ENCODE measurements at places on chromosomes 12 and 14. TPM values are rescaled to one million over a fixed set of nuclear protein-coding genes. Genes with fewer than 3 reads are reported as not detected.

The RGS6 gene
- total RNA-seq = 0.16 TPM

The MIPOL1 gene
- total RNA-seq = not detected

The TSPAN8 gene
- not detected for total RNA-seq

The C1RL gene
- 21.5 TPM for total RNA-seq

The CEBPE gene
- 0.92 TPM for total RNA-seq

The SYNE3 gene
- 91.5 TPM for total RNA-seq

The ITGA7 gene
- 4.2 TPM for total RNA-seq

The IGF1 gene
- total RNA-seq = 0.52 TPM

The KRT2 gene
- total RNA-seq = not detected

The DAO gene
- total RNA-seq = not detected

- peak overlapping the region; percentile 91 for H3K27ac ChIP-seq
- peaks cover 72% of the 10 kb centered on the region for H3K4me1 ChIP-seq
- peak; percentile 53 for DNase-seq
- peaks cover 29% of the 10 kb centered on the region for H3K36me3 ChIP-seq
- H3K4me3 ChIP-seq = peak overlapping the region; percentile 10
These were observed 163.6 kb upstream of the PLEKHG7 start for GRCh38 chr12:92539110-92539749.

GRCh38 chr12:63075376-63076060, 75.5 kb downstream of the AVPR1A start:
- H3K36me3 ChIP-seq = no peaks in the 10 kb centered on the region
- H3K27ac ChIP-seq = no peak overlapping the region
- DNase-seq = no peak
- peaks cover 3% of the 10 kb centered on the region for H3K27me3 ChIP-seq
- no peaks in the 10 kb centered on the region for H3K4me1 ChIP-seq

- H3K36me3 ChIP-seq = peaks cover 12% of the 10 kb centered on the region
- no peak for DNase-seq
- no peak overlapping the region for H3K4me3 ChIP-seq
- no peak overlapping the region for H3K27ac ChIP-seq
- H3K4me1 ChIP-seq = peaks cover 5% of the 10 kb centered on the region
These were observed 39.8 kb upstream of the PWP1 start for GRCh38 chr12:107645630-107646333.

GRCh38 chr12:29971446-29971845, 187.7 kb upstream of the TMTC1 start:
- no peaks in the 10 kb centered on the region for H3K27me3 ChIP-seq
- H3K36me3 ChIP-seq = no peaks in the 10 kb centered on the region
- DNase-seq = no peak

DNA sequence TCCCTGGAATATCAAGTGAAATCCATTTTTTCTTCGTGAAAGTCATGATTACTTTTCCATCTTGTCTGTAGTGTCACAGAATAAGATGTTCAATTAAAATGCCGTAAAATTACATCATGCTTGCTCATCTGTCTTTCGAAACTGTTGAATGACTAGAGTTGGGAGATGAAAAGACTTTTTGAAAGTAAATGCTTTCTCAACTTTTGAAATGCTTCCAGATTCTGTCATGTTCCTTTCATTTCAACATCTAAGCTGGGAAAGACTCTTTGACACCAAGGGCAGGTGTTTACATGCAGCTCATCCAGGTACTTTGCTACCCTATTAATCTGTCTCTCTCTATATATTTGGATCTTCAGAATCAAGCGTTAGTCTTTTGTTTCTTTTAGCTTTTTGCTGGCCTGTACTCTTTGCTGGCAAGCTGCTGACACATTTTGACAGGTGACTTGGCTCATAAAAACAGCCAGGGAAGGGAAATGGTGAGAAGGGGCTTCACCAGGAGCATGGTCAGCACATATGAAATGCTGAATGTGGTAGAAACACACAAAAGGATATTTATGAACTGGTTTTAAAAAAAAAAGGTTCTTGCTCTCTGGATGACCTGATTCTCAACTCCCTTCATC, 77.0 kb upstream of the METAP2 start:
- H3K4me3 ChIP-seq = no peak overlapping the region
- H3K27me3 ChIP-seq = peaks cover 18% of the 10 kb centered on the region
- H3K4me1 ChIP-seq = no peaks in the 10 kb centered on the region
- no peak for DNase-seq

DNA sequence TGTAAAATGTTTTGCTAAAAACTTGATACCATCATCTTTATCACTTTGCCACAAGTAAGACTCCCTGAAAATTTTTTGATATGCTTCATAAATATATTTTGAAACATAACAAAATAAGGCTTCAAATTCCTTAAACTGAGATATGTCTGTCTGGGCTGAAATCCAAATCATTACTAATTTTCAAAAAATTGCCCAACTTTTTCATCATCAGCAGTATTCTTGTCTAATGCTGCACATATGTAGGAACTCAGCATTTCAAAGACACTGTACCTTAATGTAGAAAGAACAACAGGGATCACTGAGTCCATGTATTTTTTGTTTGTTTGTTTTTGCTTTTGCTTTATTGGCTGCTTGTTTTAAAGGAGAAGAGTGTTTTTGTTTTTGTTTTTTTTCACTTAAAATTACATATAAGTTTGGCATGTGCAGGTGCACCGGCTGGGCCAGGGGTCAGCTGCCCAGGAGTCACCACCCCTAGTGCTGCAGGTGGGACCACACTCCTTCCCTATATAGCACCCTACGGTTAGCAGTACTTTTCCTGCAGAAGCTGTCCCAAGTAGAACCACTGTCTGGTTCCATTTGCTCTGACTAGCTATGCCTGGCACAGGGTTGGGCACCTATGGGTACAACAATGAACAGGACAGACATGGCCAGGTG, 231.2 kb downstream of the PIK3C2G start:
- no peaks in the 10 kb centered on the region for H3K36me3 ChIP-seq
- H3K27ac ChIP-seq = no peak overlapping the region
- H3K4me3 ChIP-seq = no peak overlapping the region
- no peaks in the 10 kb centered on the region for H3K4me1 ChIP-seq
- DNase-seq = no peak

- H3K27me3 ChIP-seq = no peaks in the 10 kb centered on the region
- peaks cover 62% of the 10 kb centered on the region for H3K36me3 ChIP-seq
- H3K27ac ChIP-seq = peak overlapping the region; percentile 21
These were observed 6.3 kb downstream of the MTHFD1 start for GRCh38 chr14:64394423-64394822.

- no peak overlapping the region for H3K4me3 ChIP-seq
- peaks cover 9% of the 10 kb centered on the region for H3K36me3 ChIP-seq
- H3K27ac ChIP-seq = no peak overlapping the region
- no peak for DNase-seq
- no peaks in the 10 kb centered on the region for H3K4me1 ChIP-seq
- peaks cover 31% of the 10 kb centered on the region for H3K27me3 ChIP-seq
These were observed 17.5 kb upstream of the BEGAIN start for GRCh38 chr14:100604709-100605108.

DNA sequence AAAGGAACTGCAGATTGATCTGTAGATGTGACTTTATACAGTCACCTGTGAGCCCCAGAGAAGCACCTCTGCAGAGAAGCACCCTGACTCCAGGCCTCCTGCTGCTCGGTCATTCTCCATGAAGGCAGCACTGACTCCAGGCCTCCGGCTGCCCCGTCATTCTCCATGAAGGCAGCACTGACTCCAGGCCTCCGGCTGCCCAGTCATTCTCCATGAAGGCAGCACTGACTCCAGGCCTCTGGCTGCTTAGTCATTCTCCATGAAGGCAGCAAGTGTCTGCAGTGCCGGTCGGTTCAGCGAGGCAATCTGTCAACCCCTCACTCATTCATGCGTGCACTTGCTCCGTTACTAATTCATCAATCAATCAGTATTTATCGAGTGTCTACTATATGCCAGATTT, 160.3 kb downstream of the PIWIL1 start:
- H3K36me3 ChIP-seq = no peaks in the 10 kb centered on the region
- no peaks in the 10 kb centered on the region for H3K27me3 ChIP-seq
- H3K27ac ChIP-seq = no peak overlapping the region
- DNase-seq = no peak
- H3K4me3 ChIP-seq = no peak overlapping the region

DNA sequence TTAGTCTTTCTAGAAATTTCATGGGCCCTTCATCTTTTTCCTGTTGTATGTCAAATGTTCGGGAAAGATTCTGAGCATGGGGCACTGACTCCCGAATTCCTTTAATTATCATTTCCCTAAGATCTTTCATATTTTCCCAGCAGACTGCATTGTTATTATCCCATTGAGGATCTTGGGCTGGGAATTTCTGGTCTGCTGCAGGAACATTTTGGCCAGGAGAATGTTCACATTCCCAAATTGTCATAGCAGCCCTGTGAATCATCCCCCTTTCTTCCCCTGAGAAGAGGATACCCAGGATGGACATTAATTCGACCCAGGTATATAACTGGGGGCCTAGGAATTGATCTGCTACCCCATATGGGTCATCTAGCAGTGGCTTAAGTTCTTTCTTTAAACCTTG, 112.5 kb downstream of the RIN3 start:
- no peak for DNase-seq
- H3K4me1 ChIP-seq = peaks cover 3% of the 10 kb centered on the region
- H3K27me3 ChIP-seq = no peaks in the 10 kb centered on the region

- H3K36me3 ChIP-seq = no peaks in the 10 kb centered on the region
- no peak overlapping the region for H3K4me3 ChIP-seq
- no peaks in the 10 kb centered on the region for H3K27me3 ChIP-seq
- H3K4me1 ChIP-seq = no peaks in the 10 kb centered on the region
- no peak overlapping the region for H3K27ac ChIP-seq
- DNase-seq = no peak
These were observed 126.6 kb upstream of the LRIG3 start for GRCh38 chr12:59046763-59047534.

DNA sequence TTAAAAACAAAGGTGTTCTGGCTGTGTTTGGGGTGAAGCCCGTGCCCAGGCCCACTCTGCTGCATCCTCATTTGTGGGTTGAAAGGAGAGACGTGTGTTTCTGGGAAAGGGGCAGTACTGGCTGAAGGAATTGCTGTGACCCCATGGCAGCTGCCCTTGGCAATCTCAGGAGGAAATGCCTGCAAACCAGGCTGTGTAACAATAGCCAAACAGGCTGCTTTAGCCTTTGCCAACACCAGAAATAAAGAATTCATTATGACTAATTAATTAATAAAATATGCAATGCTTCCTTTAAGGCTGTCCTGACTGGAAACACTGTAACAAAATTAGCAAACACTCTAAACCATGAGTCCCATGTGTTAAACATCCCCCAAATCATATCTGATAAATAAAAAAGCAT, 53.0 kb upstream of the KRR1 start:
- H3K4me1 ChIP-seq = peaks cover 2% of the 10 kb centered on the region
- DNase-seq = no peak
- H3K27me3 ChIP-seq = peaks cover 25% of the 10 kb centered on the region
- no peak overlapping the region for H3K27ac ChIP-seq
- H3K36me3 ChIP-seq = no peaks in the 10 kb centered on the region

- H3K36me3 ChIP-seq = no peaks in the 10 kb centered on the region
- no peak overlapping the region for H3K4me3 ChIP-seq
- H3K4me1 ChIP-seq = peaks cover 11% of the 10 kb centered on the region
- no peak for DNase-seq
- no peak overlapping the region for H3K27ac ChIP-seq
These were observed 218.1 kb downstream of the MSRB3 start for GRCh38 chr12:65496617-65497016.

DNA sequence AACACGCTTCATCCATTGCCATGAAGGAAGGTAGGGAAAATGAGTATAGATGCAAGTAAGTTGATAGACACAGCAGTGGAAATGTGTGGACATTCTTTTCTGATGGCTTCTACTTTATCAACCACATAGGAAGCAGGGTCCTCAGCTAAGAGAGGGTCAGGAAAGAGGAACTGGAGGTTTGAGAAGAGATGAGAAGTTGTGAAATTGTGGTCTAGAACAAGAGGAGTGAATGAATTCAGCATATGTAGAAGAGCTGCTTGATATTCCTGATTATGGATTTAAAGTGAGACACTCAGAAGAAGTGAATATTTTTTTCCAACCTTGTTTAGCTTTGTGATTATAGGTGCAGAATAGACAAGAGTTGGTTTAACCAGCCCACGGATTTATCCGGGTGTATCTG, 128.5 kb downstream of the SLC15A5 start:
- no peak overlapping the region for H3K4me3 ChIP-seq
- H3K4me1 ChIP-seq = no peaks in the 10 kb centered on the region
- no peak for DNase-seq
- no peaks in the 10 kb centered on the region for H3K36me3 ChIP-seq
- H3K27ac ChIP-seq = no peak overlapping the region
